Effector CD8-positive, alpha-beta T cell (primary cell): ENCODE measurements at places on chromosomes 3 and 15.

GRCh38 chr3:191329654-191330529 is at the start of gene UTS2B:
TSS of gene UTS2B (minus strand) at chr3:191330526. CDS start at chr3:191282189, 48,337 bp downstream.
- no peak for DNase-seq

GRCh38 chr3:62727981-62728380 is 147.2 kb downstream of the CADPS start:
- DNase-seq = no peak

- DNase-seq = no peak
Observed at GRCh38 chr3:141952611-141953010, 76.2 kb downstream of the ATP1B3 start.

DNA sequence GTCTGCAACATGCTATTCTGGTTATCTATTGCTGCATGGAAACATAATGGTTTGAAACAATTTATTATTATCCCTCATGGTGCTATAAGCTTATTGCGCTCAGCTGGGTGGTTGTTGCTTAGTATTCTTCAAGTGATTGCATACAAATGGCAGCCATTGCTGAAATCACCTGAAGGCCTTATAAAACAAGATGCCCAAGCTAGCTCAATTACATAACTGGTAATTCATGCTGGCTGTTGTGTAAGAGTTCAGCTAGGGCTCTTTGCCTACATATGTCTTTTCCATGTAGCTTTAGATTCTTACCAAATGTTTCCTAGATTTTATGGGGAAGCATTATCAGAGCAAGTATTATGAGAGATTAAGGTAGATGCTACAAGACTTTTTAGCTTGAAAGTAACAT is 644.0 kb upstream of the CBLB start:
- DNase-seq = no peak

DNA sequence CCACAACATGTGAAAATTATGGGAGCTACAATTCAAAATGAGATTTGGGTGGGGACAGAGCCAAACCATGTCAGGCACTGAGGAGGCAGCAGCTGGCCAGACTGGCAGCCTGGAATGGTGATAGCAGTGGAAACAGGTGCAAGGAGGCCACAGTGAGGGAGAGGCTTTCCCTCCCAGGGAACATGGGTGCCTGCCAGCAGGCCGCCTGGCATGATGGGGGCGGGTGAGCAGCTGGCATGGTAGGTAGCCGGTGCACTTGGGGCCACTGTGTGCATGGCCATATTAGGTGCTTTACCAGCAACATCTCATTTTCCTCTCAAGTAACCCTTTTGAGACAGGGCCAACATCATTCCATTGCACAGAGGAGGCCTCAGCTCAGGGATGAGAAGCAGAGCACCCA is 18.3 kb upstream of the MRPS22 start:
- no peak for DNase-seq

DNA sequence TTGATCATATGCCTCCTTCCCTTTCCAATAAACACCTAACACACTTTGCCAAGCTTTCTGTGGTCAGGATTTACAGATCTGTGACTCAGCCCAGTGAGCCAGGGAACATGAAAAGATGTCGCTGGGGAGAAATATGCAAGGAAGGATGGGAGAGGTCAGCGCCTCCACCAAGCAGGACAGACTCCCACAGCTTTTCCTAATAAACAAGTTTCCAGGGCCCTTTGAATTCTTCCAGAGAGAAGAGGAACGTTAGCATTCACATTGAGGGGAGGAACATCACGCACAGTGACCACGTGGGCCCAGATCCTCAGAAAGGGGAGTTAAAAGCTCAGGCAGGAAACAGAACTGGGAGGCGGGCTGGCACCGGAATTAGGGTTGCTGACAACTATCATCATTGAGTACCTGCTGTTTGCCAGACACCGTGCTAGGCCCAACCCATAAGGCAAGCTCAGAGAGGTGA is 33.3 kb upstream of the MRPS22 start:
- DNase-seq = no peak

GRCh38 chr15:31403096-31403495 is 76.5 kb downstream of the KLF13 start:
- no peak for DNase-seq

GRCh38 chr15:92885224-92886041 is 14.7 kb upstream of the CHD2 start:
- DNase-seq = no peak

GRCh38 chr3:58470363-58471024 is 21.4 kb upstream of the KCTD6 start:
- DNase-seq = no peak

DNA sequence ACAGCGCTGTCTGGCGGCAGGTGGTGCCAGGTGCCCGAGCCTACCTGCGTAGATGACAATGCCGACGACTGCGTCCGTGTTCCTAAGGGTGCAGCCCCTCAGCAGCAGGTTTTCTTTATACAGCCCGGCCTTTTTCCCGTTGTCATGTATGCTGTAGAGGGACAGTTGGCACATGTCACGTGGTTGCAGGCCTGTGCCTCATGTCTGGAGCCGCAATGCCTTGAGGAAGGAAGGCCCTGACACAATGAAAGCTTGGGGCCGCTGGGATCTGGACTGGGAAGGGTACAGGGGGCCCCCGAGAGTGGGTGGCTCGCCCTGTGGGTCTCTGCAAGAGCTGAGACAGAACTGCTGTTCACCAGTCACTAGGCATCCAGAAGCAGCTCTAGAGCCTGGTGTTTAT is 136.0 kb downstream of the ATP10A start:
- no peak for DNase-seq

DNA sequence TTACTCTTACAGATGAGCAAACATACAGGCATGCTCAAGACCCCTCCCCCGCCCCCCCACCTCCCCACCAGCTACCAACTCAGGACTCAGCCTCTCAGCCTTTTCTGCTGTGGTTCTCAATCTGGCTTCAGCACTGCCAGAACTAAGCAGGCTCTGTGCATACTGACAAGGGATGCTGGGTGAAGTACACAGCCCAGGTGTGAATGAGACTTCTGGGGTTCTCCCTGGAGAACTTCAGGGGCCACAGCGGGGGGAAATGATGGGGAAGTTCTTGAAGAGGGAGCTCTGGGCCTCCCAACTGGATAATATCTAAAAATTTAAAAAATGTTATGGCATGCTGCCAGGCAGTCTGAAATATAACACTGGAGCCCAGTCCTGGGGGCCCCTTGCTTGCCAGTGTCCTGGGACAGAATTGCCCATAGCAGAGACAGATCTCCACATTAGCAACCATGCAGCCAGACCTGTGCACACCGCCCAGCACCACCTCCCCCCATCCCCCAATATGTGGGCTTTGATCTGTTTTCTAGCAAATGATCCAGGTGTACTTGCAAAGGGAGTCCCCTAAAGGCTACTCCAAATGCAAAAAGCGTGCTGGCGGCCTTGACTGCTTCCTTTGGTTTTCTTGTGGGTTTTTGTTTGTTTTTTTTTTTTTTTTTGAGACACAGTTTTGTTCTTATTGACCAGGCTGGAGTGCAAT is 41.4 kb downstream of the PGPEP1L start:
- no peak for DNase-seq

- DNase-seq = no peak
Observed at GRCh38 chr3:141403576-141403975, 35.3 kb downstream of the ZBTB38 start.

DNA sequence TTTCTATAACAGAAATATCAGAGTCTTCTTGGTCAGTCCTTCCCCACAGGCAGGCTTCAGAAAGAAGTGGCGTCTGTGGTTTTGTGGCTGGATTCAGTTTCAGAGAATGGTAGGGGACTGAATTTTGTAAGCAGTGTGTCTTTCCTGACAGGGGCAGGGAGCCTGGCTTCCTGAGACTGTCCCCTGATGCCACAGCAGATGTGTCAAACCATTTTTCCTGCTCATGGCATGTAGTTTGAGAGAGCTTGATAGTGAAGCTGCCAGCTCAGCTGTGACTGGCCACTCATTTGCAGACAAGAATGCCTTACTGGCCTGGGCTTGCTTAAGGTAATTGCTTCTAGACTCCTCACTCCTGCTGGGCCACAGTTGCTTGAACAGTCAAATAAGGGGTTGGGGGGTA is 26.4 kb downstream of the LARS2 start:
- DNase-seq = no peak

- no peak for DNase-seq
Observed at GRCh38 chr15:100898152-100898490, 18.5 kb downstream of the ALDH1A3 start.

- DNase-seq = no peak
Observed at GRCh38 chr3:135973841-135974240, 8.3 kb downstream of the PPP2R3A start.

GRCh38 chr3:152375546-152375945 is 106.8 kb downstream of the MBNL1 start:
- DNase-seq = no peak

GRCh38 chr15:38069511-38070011 is 135.1 kb downstream of the TMCO5A start:
- DNase-seq = no peak

GRCh38 chr3:102484-102883 is 94.1 kb upstream of the CHL1 start:
- DNase-seq = no peak

DNA sequence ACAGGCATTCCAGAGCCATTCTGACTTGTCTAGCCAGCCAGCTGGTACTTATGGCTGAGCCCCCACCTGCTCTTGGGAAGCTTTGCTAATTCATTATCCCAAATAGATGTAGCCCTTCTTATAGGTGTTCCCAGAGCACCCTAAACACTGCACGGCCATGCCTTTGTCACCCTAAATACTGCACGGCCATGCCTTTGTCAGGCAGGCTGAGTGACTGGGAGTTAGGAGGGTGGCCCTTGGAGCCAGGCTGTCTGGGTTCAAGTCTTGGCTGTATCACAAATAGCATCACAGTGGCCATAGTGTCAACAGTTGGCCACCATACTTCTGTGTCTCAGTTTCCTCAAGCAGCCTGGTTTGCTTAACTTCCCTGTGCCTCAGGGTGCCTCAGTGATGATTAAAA is 292.3 kb downstream of the ADAMTS17 start:
- no peak for DNase-seq

- DNase-seq = no peak
Observed at GRCh38 chr3:123296836-123297626, 95.3 kb downstream of the SEC22A start.

DNA sequence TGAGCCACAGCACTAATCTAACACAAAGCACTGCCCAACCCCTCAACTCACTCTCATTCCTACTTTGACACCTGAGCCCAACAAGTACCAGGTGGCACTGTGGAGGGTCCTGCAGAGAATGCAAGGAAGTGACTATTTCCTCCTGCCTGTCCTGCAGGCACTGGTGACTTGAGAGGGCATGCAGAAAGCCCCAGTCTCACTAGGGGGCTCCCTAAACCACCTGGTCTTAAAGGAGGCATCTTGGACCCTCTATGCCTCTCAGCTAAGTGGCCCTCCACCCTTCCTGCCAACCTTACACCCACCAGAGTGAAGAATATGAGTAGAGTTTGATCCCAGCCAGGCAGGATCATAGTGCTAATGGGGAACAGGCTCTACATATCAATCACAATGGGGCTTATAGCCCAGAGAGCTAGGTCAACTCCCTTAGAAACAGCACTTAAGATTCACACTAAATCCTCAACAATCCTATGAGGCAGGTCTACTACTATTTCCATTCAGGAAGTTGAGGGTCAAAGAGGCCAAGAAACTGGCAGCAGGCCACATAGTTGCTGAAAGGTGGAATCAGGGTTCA is 15.2 kb downstream of the TRAIP start:
- no peak for DNase-seq

DNA sequence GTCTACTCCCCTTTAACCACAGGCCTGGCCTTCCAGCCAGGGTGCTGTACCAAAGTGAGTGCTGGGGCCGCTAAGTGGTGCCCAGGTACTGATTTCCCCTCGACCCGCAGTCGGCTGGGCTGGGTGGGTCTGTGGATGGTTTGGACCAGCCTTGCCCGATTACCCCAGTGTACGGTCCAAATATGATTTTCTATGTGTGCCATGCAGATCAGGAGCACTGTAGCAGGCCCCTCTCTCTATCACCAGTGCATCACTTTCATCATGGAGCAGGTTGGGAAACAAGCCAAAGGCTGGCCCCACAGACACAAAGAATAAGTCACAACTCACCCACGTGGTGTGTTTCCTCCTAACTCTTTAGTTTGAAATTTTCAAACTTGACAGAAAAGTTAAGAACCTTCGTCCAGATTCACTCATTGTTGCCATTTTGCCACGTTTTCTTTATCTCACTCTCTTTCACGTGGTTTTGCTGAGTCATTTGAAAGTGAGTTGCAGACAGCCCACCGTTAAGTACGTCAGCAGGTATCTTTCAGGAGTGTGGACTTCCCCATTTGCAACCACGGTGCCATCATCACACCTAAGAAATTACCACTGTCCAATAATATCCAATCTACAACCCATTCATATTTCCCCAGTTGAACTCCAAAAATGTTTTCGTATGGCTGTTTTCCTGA is 37.0 kb downstream of the ZNF710 start:
- no peak for DNase-seq

DNA sequence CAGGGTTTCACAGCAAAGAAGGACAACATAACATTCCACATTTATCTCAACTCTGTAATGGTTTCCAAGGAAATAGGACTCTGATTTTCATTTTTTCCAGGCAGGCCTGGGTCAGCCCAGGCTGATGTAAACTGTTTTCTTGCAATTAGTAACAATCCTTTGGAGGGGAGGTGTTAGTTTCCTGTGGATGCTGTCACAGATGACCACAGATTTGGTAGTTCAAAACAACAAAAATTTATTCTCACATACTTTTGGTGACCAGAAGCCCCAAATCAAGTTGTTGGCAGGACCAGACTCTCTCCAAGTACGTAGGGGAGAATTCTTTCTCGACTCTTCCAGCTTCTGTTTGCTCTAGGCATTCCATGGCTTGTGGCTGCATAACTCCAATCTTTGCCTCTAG is 88.0 kb downstream of the EDEM1 start:
- DNase-seq = no peak

- DNase-seq = no peak
Observed at GRCh38 chr15:70875001-70875782, 17.0 kb downstream of the THAP10 start.

- no peak for DNase-seq
Observed at GRCh38 chr3:56620371-56620770, 62.7 kb downstream of the TASOR start.

- no peak for DNase-seq
Observed at GRCh38 chr3:16504692-16505091, 8.8 kb downstream of the RFTN1 start.

GRCh38 chr3:177321819-177322218 is 124.5 kb upstream of the TBL1XR1 start:
- no peak for DNase-seq

GRCh38 chr3:77283108-77283507 is 243.2 kb downstream of the ROBO2 start:
- DNase-seq = no peak

GRCh38 chr3:128076483-128077201 is 24.4 kb downstream of the SEC61A1 start:
- no peak for DNase-seq

DNA sequence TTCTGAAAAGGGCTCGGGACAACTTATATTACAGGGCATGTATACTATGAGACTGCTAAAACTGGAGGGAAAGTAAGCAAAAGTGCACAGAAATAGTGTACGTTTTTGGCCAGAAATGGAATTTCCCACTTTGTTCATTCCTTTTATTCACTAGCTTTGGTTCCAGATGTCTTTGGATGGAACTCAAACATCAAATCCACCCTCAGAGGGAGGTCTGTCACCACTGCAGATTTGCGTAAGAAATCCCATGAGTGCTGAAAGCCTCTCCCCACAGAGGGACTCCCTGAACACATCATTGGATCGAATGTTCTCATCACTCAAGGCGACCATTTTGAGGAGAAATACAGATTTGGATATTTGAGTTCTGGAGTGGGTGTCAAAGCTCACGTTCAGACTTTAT is 71.6 kb downstream of the FEM1B start:
- no peak for DNase-seq
